ENCODE measurements at places on chromosomes 4 and X.

DNA sequence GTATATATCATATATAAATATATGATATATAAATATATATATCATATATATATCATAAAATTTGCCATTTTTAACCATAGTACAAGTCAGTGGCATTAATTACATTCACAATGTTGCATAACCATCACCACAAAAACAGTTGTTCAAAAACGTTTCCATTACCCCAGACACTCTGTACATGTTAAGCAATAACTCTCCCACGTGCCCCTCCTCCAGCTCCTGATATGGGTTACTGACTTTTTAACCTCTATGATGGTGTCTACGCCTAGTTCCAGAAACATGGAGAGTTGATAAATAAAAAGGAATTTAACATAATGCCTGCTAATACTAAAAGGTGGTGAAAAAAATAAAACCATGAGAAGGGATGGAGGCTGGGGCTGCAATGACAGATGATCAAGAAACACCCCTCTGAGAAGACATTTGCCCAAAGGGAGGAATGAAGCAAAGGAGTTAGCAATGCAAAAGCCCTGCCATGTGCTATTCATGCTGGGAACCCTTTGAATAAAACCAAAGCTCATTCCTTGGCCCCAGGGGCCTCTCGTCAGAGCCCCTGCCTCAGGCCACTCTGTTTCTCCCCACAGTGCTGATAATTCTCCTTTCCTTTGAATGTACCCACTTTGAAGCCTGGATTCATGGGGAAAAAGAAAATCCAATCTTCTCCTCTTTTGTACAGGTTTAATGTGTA lies 144.3 kb downstream of the NWD2 start:
- ATAC-seq: no peak

DNA sequence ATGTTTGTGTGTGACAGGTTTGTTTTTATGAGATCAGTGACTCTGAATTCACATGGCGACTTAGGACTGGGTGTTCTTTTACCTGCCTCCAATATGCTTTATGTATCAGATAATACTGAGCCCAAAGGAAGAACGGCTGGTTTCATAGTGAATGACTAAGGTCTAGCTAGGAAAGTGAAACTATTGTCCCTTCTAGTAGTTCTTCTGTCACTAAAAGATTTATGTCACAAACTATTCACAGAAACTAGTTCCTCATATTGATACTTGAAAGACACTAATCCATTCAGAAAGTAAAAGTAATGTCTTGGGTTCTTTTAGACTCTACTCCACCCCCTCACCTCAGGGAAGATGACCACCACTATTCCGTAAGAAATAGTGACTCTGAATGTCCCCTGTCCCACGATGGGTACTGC lies 81.7 kb downstream of the EGF start:
- peak; percentile 60 for ATAC-seq

GRCh38 chr4:140595065-140595464 lies 26.3 kb upstream of the UCP1 start:
- ATAC-seq: no peak

- ATAC-seq: no peak
Observed at GRCh38 chr4:5734853-5735252, 23.9 kb downstream of the EVC start.

- ATAC-seq: no peak
Observed at GRCh38 chr4:159328766-159329165, 225.9 kb downstream of the RAPGEF2 start.

GRCh38 chrX:27815209-27815608 lies 7.4 kb downstream of the MAGEB10 start:
- no peak for ATAC-seq

DNA sequence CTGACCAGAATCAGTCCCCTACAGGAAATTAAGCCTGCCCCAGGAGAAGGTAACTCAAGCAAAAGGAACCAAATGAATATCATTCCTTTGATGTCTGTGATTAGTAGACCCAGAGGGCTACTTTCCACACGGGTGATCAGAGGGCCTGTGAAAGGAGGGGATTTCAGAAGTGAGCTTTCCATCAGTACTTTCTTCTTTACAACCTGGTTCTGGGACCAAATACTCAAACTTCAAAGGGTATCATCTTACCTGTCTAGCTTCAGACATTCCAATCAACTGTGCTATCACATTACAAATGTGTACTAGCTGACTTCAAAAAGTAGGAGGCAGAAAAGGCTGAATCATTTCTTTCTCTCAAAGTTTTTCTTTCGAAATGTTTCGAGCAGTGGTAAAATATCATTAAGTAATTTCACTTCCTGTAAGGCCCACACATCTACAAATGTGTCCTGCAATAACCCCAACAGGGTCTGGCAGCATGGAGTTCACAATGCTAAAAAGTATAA lies 23.9 kb downstream of the ACSL4 start:
- peak; percentile 67 for ATAC-seq

GRCh38 chrX:151860827-151861226 lies 51.9 kb upstream of the MAGEA4 start:
- no peak for ATAC-seq

DNA sequence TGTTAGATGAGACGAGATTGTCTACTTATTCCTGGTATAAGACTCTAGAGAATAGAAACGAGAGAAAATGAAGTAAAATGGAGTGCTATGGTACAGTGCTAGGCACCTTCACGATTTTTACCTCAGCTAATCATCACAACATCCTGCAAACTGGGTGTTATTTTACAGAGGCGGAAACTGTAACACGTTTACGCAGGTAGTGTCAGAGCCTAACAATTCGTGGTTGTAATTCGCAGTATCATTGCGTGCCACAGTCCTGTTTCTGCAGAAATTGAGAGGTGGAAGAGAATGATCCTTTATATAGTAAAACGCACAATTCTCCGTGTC lies 383 bp upstream of the TBC1D19 start:
- peak; percentile 84 for ATAC-seq

DNA sequence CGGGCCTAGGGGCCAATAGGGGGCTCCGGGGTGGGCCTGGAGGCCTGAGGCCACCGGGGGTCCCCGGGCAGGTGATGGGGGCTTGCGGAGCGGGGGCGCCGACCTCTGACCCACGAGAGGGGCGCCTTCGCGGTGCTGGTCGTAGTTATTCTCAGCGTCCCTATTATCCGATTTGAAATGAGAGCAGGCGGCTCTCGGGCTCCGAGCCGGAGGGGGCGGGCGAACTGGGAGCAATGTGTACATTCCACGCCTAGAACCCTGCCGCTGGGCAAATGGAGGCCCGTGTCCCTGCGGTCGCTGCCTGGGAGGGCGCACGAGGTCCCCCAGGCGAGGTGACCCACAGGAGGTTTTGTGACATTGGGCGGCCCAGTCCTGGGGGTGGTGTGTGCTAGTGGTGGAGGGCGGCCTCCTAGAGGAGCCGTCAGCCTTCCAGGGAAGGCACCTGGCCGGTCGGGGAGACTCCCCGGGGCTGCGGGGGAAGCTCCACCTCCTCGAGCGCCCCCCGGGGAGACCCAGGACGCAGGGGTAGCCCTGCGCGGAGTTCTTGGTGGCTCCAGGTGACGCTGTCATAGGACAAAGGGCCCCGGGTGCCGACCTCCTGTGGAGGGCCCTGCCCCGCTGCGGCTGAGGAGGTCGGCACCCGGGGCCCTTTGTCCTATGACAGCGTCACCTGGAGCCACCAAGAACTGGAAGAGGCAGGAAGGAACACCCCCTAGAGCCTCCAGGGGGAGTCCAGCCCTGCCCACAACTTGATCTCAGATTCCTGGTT lies 102.6 kb upstream of the PRKX start:
- ATAC-seq: no peak

DNA sequence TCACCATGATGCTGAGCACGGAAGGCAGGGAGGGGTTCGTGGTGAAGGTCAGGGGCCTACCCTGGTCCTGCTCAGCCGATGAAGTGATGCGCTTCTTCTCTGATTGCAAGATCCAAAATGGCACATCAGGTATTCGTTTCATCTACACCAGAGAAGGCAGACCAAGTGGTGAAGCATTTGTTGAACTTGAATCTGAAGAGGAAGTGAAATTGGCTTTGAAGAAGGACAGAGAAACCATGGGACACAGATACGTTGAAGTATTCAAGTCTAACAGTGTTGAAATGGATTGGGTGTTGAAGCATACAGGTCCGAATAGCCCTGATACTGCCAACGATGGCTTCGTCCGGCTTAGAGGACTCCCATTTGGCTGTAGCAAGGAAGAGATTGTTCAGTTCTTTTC lies 4.0 kb downstream of the HNRNPH2 start:
- no peak for ATAC-seq

DNA sequence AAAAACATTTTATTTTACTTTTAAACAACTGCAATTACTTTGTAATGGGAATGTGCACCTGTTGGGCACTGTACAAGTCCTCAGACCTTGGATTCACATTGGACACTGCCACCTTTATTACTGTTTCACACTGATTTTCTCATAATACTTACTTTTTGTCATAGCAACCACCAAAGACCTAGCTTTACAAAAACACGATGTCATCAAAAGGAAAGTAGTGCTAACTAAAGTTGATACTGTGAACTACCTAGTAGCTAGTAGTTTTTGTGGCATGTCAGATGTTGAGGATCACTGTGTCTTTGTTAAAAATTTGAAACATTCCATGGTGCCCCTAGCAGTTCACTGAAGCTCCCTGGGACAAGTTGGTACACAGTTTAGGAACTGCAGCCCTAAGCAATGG lies 62.9 kb upstream of the HOPX start:
- peak; percentile 30 for ATAC-seq

DNA sequence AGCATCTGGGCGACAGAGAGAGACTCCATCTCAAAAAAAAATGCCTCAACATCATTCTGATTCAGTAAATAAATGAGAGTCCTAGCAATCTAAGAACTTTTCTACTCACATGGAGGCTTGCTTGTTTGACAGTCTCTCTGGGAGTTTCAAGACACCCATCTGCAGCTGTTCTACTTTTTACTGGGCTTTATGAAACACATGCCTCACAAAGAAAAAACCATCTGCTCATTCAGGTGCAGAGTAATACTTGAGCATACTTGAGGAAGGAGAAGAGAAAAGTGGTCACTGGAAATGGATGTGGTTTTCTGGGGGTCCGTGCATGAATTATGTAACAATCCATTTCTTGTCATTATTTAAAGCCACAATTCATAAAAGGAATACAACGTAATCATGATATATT lies 87.1 kb upstream of the DDX53 start:
- ATAC-seq: no peak

GRCh38 chr4:88949605-88950004 lies 107.4 kb downstream of the FAM13A start:
- no peak for ATAC-seq

GRCh38 chrX:111506826-111507225 lies 4.6 kb upstream of the SERTM2 start:
- no peak for ATAC-seq

GRCh38 chrX:133859336-133859735 lies 126.1 kb downstream of the GPC3 start:
- no peak for ATAC-seq

- no peak for ATAC-seq
Observed at GRCh38 chrX:21586001-21586400, 72.1 kb downstream of the KLHL34 start.

DNA sequence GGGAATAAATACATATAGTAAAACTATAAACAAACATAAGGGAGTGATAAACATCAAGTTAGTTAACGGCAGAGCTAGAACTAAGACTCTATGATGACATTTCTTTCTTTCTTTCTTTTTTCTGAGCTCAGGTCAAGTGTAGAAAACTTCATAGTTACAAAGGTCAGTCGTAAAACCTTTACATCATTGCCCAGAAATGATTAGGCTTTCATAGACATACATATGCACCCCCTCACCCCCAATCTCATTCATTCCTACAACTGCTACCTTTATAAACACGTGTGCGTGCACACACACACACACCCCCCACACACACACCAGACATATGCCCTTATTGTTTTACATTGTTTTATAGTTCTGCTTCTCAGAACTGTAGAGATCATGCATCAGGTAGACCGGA lies 5.7 kb downstream of the EIF1AX start:
- no peak for ATAC-seq

- ATAC-seq: no peak
Observed at GRCh38 chr4:14857981-14858380, 144.3 kb upstream of the CPEB2 start.

DNA sequence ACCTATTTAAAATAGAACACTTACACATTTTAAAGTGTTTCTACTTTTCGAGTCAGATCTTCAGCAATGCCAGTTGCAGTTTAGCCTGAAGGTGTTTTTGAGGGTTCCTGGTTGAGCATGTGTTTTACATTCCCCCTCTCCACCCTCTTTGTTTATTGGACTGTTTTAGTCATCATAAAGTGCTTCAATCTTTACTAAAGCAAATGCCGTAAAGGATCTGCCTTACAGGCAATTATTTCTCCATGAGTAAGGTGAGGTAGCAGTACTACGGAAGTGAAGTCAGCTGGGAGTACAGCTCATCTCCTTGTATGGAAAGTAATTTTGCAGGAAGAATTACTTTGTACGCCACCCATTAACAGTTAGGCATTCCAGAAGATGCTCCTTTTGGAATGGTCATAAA lies 36.9 kb downstream of the PDLIM5 start:
- ATAC-seq: no peak

DNA sequence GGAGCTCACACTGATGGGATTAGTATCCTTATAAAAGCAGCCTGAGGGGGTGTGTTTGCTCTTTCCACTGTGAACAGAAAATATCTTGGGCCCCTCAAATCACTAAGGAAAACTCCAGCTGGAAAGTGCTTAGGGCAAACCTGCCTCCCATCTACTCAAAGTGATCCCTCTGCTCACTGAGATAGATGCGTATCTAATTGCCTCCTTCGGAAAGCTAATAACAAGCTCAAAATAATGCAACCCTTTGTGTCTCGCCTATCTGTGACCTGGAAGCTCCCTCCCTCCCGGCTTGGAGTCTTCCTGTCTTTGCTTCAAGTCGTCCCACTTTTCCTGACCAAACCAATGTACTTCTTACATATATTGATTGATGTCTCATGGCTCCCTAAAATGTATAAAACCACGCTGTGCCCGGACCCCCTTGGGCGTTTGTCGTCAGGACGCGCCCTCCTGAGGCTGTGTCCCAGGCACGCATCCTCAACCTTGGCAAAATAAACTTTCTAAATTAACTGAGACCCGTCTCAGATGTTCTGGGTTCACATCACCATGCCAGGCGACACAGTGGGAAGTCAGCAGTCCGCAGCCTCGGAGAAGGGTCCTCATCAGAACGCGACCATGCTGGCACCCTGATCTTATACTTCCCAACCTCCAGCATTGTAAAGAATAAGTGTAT lies 34.1 kb upstream of the SORCS2 start:
- no peak for ATAC-seq

DNA sequence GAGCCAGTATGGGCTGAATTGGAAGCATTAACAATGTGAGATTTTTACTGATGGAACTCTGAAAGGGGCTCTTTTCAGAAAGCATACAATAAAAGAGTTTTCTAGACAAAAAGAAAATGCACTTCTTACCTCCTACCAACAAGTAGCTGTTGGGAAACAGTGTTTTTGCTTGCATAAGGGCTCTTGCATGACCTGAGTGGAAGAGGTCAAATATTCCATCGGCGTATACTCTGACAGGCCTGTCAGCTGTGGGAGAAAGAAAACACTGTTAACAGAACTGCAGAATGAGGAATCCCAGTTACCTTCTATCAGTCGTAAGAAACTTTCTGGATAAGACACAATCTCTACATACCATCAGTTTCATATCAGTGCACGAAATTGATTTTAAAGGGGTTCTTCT lies 39.5 kb downstream of the PCYT1B start:
- no peak for ATAC-seq

Data from activated CD4-positive, CD25-positive, alpha-beta regulatory T cell treated with anti-CD3 and anti-CD28 coated beads, Interleukin-2, amount 50 U/mL, for 24 hours (primary cell).